ENCODE measurements at places on chromosomes 11 and 22.

DNA sequence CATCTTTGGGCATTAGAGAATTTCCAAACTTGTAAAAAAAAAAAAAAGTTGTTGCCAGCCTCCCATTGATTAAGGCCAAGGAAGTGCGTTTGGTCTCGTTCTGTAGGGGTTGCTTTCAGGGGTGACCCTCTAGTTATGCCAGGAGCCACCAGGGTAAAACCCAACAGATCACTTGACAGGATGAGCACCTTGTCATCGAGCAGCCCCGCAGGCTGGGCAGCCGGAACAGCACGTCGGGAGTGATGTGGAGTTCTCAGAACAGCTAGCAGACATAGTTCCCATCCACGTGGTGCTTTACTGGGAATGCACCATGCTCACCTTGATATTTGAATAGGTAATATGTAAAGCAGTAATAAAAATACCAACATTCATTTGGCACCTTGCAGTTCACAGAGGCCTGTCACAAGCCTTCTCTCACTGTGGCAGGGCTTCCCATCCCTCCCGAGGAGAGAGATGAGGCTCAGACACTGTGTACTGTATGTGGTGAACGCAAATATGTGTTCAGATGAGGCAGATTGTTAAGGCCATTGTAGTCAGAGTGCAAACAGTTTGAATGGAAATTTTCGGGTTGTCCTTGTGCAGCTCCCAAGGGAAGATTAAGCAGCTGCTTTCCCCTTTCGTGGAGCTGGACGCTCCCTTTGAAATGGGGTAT lies 70.9 kb upstream of the SORL1-AS1 start:
- no peak for DNase-seq

GRCh38 chr11:108115500-108116140 lies 5.7 kb upstream of the ACAT1 start:
- DNase-seq: peak; percentile 20

DNA sequence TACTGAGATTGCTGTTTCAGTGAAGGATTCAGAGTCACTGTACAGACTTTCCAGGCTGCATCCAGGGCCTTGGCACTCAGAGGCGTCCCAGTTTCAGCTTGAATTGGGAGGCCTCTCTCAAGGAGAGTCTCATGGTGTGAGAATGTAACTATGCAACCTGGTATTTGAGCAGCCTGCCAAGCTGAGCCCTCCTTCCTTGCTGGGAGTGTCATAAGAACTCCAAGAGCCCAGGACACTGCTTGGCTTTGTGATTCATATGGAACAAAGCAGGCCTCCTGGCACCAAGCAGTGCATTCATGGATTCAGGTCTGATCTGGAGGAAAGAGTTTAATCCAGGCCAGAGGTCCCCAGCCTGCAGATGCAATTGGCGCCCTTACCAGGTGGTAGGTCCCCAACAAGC lies 171.7 kb downstream of the DBX1 start:
- no peak for DNase-seq

DNA sequence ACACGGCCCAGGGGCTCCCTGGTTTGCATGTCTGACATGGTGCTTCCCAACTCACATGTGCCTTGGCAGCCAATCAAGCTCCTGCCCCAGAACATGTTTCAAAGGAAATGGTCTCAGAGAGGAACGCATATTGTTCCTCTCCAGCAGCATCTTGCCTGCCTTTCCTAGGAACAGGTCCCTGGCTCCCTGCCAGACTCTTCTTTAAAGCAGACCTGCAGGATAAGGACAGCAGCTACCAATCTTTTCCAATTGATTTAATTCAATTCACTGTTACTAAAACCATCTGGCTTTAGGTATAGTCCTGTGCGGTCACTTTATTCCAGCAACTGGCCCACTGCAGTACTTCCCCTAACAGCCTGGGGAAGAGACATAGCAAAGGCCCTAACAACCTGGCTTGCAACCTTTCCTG lies 79.9 kb downstream of the AMBRA1 start:
- DNase-seq: no peak

DNA sequence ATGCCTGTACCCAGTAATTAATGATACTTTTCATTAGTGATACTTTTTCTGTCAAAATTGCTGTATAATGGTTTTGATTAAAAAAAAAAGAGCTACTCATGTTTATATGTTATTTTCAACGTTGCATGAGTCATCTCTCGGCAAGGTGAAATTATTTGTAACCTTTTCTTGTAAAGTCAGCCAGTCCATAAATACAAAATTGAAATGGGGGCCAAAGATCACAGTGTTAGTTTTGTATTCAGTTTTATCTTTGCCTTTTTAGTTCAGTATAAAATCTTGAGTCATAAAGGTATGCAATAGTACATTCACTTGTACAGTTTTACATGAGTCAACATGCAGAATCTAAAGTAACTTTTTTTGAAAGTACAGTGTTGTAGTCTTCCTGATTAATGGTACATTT lies 4.3 kb downstream of the ARHGEF12 start:
- no peak for DNase-seq

DNA sequence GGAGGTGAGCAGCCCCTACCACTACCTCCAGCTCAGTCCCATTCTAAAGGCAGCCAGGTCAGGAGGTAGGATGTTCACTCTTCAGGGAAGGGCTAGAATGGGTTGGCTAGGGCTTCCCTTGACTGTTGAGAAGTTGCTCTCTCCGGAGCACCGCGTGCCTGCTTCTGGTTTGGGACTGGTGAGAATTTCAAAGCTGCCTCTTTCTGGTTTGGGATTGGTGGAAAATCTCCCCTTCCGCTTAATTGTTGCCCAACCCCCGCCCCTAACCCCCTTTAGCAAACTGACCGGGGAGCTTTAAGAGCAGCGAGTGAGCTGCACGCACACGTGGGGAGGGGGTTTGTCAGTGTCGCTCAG lies 686 bp downstream of the USP2 start:
- DNase-seq: no peak

DNA sequence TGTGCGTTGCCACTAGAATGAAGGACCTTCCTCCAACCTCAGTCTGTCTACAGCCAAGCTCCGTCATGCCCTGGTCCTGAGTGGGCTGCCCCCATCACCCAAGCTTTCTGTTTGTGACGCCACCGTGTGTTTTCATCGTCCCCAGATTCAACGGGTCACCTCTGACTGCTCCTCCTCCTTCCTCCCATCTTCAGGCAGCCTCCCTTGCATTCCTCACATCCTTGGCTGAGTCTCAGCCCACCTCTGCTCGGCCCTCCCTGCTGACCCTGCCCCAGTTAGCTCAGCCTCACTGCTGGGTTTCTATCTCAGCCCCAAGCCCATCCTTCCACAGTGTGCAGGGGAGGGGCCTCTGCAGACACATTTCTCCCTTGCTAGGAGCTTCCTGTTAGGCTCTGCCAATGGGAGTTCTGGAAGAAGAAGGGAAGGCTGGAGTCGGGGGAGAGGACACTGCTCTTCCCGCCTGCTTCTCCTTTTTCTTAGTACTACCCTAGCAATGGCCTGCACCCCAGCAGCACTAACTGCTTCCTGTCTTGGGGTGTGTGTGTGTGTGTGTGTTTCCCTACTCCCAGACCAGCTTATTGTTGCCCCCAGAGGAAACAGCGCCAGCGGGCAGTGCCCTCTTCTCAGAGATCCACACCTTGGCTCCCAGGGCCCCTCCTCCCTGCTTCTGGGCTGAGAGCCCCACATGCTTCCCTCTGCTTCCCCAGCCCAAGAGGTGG lies 5.2 kb downstream of the IFT27 start:
- DNase-seq: no peak

DNA sequence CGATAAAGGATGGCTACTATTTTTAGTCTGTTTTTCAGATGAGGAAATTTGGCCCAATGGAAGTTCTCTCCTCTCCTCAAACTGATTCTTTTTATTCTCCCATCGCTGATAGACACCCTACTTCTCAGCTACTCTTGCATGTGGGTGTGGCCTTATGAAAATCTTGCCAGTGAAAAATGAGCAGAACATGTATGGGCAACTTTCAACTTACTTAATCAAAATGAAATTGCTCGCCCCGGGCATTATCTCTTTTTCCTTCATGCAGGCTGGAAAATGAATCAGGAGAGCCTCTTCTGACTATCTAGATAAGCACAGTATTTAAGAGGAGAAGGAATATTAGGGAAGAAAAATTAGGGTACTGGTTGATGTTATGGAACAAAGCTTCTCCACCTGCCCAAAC lies 2354.7 kb upstream of the RAG2 start:
- DNase-seq: no peak

DNA sequence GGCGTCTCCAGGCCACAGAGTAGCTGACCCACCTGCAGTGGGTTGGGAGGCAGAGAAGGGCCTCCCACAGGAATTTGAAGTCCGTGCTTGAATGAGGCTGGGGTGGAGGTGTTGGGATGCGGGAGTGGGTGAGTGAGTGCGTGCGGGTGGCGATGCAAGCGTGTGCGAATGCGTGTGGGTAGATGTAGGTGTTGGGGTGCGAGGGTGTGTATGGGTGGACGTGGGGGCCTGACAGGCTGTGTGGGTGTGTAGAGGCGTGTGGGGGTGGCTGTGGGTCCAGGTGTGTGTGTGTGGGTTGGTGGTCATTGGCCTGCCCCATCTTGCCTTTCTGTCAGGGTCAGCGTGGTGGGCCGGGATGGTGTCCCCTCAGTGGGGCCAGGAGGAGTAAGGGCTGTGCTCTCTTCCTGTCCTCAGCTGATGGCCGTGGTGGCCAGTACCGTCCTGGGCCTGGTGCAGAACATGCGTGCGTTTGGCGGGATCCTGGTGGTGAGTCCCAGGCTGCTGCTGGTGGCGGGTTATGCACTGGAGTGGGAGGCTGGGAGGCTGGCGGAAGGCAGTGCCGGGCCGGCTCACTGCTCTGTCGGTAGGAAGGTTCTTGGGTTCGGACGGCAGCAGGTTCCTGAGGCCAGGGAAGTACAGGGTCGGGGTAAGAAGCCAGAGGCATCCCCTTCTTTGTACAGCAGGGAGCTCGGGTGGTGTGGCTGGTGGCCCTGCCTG lies 35.0 kb downstream of the TPCN2 start:
- no peak for DNase-seq

GRCh38 chr22:29679316-29679715 lies 40.5 kb upstream of the CABP7 start:
- no peak for DNase-seq

DNA sequence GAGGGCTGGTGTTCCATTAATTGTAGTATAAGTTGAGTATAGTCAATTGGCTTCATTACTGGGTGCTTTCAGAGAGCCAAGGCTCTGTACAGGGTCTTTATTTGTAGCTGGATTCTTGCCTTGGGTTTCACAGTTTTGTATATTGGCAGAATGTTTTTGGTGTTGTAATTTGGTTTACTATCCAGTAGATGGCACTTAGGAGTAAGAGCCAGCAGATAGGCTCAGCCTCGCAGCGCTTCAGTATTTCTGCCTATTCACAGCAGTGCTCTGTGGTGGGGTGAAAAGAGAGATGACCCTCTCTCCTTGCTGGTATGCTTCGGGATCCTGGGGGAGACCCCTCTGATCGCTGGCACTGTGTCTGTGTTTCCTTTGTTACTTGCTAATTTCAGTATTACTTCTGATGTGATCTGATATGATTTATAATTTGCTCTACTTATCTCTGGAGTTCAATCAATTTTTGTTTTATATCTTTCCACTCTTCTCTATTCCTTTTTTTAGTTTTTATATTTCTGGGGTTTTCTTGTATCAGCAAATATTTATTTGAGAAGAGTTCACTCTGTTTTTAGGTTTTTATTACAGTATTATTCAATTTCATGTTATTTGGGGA lies 52.2 kb downstream of the ANO5 start:
- no peak for DNase-seq

- no peak for DNase-seq
Measured at GRCh38 chr11:106063009-106063408, 14.1 kb downstream of the KBTBD3 start.

DNA sequence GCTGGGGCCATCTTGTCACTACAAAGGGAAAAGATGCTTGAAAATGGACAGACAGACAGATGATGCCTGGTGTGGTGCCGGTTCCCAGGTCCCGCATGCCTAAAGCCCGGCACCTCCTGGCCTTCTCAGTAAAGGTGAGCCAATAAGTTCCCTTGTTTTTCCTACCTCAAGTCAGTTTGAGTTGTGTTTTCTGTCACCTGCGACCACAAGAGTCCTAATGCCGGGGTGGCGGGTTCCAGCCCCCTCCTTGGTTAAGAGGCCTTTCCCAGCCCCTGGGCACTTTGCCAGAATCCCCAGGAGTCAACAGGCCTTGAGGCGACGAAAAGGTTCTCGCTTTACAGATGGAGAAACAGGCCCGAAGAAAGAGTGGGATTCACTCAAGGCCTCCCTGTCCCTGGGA lies 9.0 kb downstream of the FGF19 start:
- no peak for DNase-seq

DNA sequence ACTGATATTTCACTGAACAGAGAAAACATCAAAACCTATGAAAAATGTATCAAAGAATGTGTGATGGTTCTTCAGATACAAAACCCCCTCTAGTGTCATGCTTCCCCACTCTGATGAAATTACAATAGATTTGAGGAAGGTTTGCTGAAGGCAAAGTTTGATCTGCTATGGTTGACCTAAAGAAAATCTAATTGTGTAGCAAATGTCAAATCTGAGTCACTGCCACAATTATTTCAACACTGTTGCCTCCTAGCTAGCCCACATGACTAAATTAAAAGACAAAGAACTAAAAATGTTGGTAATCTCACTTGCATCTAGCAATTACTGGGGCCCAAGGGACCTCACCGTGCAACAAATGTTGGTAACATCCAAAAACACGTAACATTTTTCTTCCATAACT lies 728.0 kb downstream of the DLG2 start:
- DNase-seq: no peak

DNA sequence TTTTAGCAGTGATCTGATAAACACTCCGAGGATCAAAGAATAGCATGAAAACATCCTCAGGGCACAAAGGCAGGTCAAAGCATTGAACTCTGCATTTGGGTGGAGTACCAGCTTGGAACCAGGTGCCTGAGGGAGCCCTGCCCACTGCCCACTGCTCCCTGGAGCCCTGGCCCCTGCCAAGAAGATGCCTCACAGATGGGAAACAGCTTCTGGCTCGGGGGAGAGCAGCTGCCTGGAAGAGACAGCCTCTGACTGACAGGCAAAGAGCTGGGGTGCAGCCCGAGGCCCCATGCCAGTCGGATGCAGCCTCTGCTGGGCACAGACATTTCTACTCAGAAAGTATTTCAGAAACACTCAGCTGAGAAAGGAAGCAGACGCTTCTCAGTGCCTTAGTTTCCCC lies 13.2 kb downstream of the LMO1 start:
- DNase-seq: no peak

- DNase-seq: no peak
Measured at GRCh38 chr11:44630511-44631210, 65.2 kb downstream of the CD82 start.

GRCh38 chr11:78256962-78257361 lies 68.2 kb downstream of the USP35 start:
- no peak for DNase-seq

DNA sequence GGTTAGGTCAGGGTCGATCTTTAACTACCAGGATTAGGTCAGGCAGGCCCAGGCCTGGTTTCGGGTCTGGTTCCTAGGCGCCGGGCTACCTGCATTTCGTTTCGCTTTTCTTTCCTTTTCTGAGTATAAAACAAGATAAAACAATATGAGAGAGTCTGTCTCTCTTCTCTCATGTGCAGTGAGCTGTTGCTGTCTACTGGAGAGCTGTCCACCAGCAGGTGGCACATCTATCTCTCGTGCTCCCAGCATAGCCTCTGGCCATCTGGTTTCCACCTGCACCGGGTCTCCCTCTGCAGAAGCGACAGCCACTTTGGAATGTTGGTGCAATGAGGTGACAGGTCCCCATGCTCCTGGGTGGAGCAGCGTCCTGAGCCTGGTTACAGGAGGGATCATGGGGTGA lies 27.6 kb downstream of the RIBC2 start:
- no peak for DNase-seq

Data from NCI-H187 treated with DMSO at 0.1 percent for 48 hours (cell line).